ENCODE measurements at places on chromosomes 3 and 15. TPM values are rescaled to one million over a fixed set of nuclear protein-coding genes. Genes with fewer than 3 reads are reported as not detected.

Gene GNB4
- total RNA-seq, result 7.1 TPM

Gene MRAS
- 1.0 TPM for total RNA-seq

Gene STRIT1
- total RNA-seq, result not detected

Gene SAXO2
- total RNA-seq, result 1.3 TPM

Gene ZKSCAN7
- total RNA-seq, result 4.9 TPM

DNA sequence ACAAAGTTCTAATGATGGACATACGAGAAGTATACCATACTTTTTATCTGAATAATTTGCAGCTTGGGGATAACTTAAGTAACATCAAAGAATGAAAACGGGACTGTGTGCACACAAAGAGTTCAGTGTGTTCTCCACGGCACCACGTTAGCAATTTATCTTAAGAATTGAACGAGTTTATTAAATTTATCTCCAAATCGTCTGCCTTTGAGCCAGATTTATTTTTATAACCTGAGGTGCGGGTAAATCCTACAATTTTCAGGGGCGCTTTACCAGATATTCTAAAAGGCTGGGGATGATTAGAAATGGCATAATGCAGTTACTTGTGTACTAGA lies 3.5 kb downstream of the CHD2 start:
- peak overlapping the region; percentile 99 for H3K4me3 ChIP-seq
- no peaks in the 10 kb centered on the region for H3K27me3 ChIP-seq
- H3K27ac ChIP-seq, result peak overlapping the region; percentile 100
- DNase-seq, result no peak
- H3K36me3 ChIP-seq, result peaks cover 48% of the 10 kb centered on the region
- H3K4me1 ChIP-seq, result peaks cover 52% of the 10 kb centered on the region

DNA sequence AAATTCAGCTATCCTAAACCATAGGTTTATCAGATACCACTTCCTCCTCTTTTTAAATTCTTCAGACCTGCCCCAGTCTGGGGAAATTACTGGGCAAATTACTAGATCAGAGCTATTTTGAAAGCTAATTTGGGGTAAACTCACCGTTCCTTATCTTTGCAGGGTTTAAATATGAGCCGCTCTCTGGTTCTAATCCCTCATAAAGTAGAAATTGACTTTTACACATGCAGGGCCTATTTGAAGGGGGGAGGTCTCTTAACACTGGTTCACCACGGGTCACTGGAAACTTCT lies 11.0 kb upstream of the MEIS2 start:
- peaks cover 7% of the 10 kb centered on the region for H3K4me1 ChIP-seq
- H3K27me3 ChIP-seq, result peaks cover 72% of the 10 kb centered on the region
- DNase-seq, result no peak
- no peaks in the 10 kb centered on the region for H3K36me3 ChIP-seq

GRCh38 chr3:58023531-58023930 lies 15.3 kb downstream of the FLNB start:
- no peaks in the 10 kb centered on the region for H3K27me3 ChIP-seq
- H3K4me1 ChIP-seq, result peaks cover 9% of the 10 kb centered on the region
- no peak for DNase-seq
- no peaks in the 10 kb centered on the region for H3K36me3 ChIP-seq
- no peak overlapping the region for H3K4me3 ChIP-seq

DNA sequence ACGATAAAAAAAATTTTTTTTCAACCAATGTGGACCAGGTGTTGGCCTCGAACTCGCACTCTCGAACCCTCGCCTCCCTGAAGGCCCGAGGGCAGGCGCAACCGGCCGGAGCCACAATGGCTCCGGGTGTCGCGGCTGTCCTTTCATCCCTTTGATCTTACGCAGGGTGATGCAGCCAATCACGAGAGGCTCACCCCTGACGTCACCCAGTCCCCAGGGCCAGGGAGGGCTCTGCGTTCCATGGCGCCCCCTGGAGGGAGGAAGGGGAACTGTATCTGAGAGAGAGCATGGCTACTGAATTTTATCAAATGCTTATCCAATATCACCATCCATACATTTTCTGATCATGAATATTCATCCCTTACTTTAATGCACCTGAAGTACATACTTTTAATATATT lies 15.4 kb upstream of the GMNC start:
- no peaks in the 10 kb centered on the region for H3K27me3 ChIP-seq
- no peak for DNase-seq
- no peak overlapping the region for H3K27ac ChIP-seq
- no peak overlapping the region for H3K4me3 ChIP-seq
- no peaks in the 10 kb centered on the region for H3K36me3 ChIP-seq

DNA sequence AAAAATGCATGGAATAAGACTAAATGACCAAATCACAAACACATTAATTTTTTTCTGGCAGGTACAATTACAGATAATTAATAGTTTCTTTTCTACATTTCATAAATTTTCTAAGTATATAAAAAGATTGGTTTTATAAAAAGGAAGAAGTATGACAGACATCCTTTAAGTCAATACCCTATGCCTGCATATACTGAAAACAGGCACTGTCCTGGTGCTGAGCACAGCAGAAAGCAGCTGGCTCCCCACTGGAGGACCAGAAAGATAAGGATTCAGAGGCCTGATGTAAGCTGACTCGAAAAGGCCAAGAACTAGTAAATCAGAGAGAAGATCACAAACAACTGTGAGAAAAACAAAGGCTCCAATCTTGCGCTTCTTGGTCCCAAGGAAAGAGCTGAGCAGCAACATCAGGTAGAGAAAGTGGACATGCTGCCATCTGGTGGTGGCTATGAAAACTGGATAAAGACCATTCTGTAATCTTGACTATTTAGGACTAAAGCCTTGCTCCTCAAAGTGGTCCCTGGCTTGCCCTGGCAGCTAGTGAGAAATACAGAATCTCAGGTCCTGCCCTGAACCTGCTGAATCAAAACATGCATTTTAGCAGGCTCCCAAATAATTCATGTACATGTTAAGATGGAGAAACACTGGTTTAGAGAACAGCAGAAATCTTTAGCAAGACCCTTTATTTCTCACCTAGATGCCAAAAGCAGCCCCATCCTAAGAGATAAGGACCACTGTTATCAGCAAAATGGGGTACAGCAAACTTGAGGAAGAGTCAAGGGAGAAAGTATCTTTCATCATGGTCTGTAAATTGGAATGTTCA lies 76.0 kb downstream of the TRANK1 start:
- DNase-seq, result no peak
- H3K27ac ChIP-seq, result no peak overlapping the region
- H3K4me1 ChIP-seq, result peaks cover 15% of the 10 kb centered on the region
- no peaks in the 10 kb centered on the region for H3K27me3 ChIP-seq
- peaks cover 20% of the 10 kb centered on the region for H3K36me3 ChIP-seq

DNA sequence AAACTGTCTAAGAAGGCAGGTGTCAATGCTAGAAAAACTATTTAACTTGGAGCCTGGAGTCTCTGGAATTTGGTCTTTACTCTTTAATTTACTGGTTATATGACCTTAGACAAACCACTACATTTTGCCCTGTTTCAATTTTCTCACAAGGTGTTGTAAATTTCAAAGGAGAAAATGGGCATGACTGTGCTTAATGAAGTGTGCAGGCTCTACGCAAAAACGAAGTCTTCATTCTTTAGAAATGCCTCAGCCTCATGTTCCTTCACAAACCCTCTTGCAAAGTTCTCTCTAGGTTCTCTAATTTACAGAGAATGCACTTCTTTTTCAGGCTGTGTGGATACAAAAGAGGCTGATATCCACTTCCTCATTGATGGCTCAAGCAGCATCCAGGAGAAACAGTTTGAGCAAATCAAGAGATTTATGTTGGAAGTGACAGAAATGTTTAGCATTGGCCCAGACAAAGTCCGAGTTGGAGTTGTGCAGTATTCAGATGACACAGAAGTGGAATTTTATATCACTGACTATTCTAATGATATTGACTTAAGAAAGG lies 39.1 kb downstream of the COL6A5 start:
- DNase-seq, result no peak
- H3K27ac ChIP-seq, result no peak overlapping the region
- no peak overlapping the region for H3K4me3 ChIP-seq
- no peaks in the 10 kb centered on the region for H3K4me1 ChIP-seq
- H3K27me3 ChIP-seq, result peaks cover 5% of the 10 kb centered on the region
- H3K36me3 ChIP-seq, result no peaks in the 10 kb centered on the region

- H3K36me3 ChIP-seq, result no peaks in the 10 kb centered on the region
- no peak overlapping the region for H3K4me3 ChIP-seq
- no peak for DNase-seq
- peaks cover 15% of the 10 kb centered on the region for H3K4me1 ChIP-seq
- no peak overlapping the region for H3K27ac ChIP-seq
- no peaks in the 10 kb centered on the region for H3K27me3 ChIP-seq
Observed at GRCh38 chr3:157097198-157097597, 62.7 kb downstream of the CCNL1 start.

DNA sequence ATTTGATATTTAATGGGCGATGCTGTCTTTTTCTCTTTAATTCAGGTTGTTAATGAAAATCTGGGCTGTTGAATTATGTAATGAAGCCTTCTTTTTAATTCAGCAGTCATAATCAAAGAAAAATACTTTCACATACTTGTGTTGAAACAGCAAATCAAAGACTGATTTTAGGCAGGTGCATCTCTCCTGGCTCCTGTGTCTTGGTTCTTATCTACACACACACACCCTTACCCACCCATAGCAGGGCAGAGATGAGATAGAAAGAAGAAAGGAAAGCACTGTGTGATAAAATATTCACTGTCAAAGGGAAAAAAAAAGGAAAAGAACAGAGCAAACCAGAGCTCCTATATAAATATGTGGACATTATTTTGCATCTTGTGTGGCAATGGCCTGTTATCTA lies 130.6 kb upstream of the CGNL1 start:
- peaks cover 4% of the 10 kb centered on the region for H3K4me1 ChIP-seq
- H3K27me3 ChIP-seq, result no peaks in the 10 kb centered on the region
- no peak overlapping the region for H3K27ac ChIP-seq
- DNase-seq, result no peak

GRCh38 chr3:68997887-68998286 lies 15.6 kb downstream of the EOGT start:
- no peak overlapping the region for H3K27ac ChIP-seq
- no peaks in the 10 kb centered on the region for H3K4me1 ChIP-seq
- no peaks in the 10 kb centered on the region for H3K27me3 ChIP-seq
- DNase-seq, result no peak
- H3K4me3 ChIP-seq, result no peak overlapping the region

DNA sequence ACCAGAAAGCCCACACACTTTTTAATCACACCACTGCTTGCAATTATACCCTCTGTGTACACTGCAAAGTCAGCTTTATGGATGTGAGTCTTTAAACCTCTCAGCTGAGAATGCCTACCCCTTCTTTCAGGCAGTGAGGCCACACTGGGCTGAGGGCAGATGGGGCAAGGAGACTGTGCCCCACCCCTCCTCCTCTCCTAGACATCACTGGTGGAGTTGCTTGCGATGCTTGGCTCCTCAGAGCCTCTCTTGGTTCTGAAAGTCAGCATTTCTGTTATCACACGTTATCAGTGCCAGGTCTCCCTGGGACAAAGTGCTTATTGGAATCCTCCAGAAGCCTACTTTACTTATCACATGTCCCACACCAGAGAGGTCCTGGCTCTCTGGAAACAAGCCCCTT lies 128.2 kb downstream of the ZNF621 start:
- H3K4me1 ChIP-seq, result no peaks in the 10 kb centered on the region
- H3K27ac ChIP-seq, result no peak overlapping the region
- H3K27me3 ChIP-seq, result peaks cover 2% of the 10 kb centered on the region

GRCh38 chr15:75661100-75661755 lies 13.5 kb downstream of the SNX33 start:
- H3K27me3 ChIP-seq, result no peaks in the 10 kb centered on the region
- H3K36me3 ChIP-seq, result no peaks in the 10 kb centered on the region
- no peak overlapping the region for H3K4me3 ChIP-seq
- DNase-seq, result no peak
- peaks cover 4% of the 10 kb centered on the region for H3K4me1 ChIP-seq

- H3K4me1 ChIP-seq, result no peaks in the 10 kb centered on the region
- DNase-seq, result no peak
- H3K4me3 ChIP-seq, result no peak overlapping the region
Observed at GRCh38 chr3:83625261-83625660, 1333.5 kb upstream of the CADM2 start.

- H3K27me3 ChIP-seq, result no peaks in the 10 kb centered on the region
- H3K4me1 ChIP-seq, result peaks cover 20% of the 10 kb centered on the region
- peak overlapping the region; percentile 6 for H3K27ac ChIP-seq
- no peak for DNase-seq
- peaks cover 6% of the 10 kb centered on the region for H3K36me3 ChIP-seq
- H3K4me3 ChIP-seq, result peak overlapping the region; percentile 95
Observed at GRCh38 chr3:125594125-125594524, 1.2 kb downstream of the OSBPL11 start.

- no peaks in the 10 kb centered on the region for H3K27me3 ChIP-seq
- peak overlapping the region; percentile 93 for H3K27ac ChIP-seq
- peaks cover 79% of the 10 kb centered on the region for H3K36me3 ChIP-seq
Observed at GRCh38 chr3:111610612-111611054, 15.5 kb upstream of the ZBED2 start.

DNA sequence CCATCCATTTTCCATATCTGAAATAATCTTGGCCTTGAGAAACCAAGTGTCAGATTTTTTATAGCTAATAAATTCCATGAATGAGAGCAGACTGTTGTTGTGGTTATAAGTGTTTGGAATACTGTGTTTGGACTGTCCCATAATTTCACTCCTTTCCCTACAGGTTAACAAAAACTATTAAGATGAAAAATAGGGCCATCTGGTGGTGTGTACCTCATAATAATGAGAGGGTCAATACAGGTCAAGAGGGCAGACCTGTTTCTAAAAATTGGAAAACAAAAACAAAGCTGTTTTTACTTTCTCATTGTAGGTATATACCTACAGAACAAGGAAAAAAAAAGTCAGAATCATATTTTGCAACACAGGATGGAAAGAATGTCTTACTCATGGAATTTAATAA lies 553.8 kb upstream of the SGO1 start:
- H3K36me3 ChIP-seq, result no peaks in the 10 kb centered on the region
- no peak overlapping the region for H3K4me3 ChIP-seq
- H3K27me3 ChIP-seq, result no peaks in the 10 kb centered on the region
- DNase-seq, result no peak
- H3K4me1 ChIP-seq, result no peaks in the 10 kb centered on the region

DNA sequence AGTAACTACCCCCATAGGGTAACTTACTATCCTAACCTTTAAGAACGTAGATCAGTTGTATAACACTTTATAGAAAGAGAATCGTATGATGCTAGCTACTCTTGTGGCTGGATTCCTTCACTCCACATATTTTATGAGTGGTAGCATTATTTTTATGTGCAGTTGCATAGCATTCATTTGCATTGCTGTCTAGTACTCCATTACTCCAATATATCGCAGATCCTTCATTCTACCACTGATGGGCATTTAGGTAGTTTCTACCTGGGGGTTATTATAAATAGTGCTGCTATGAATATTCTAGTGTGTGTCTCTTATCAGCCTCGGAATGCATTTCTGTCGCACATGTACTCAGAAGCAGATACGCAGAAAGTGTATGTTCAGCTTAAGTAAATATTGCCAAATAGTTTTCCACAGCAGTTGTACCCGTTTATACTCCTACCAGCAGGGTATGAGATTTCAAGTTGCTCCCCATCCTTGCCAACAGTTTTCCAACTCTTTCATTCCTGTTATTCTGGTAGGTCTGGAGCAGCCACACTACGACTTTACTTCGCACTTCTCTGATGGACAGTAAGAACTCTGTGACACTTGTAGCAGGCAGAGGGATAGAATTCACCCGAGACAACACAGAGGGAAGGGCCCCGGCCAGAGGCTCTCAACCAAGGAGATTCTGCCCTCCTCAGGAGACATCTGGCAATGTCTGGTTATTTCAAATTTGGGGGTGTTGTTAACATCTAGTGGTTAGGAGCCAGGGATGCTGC lies 9.8 kb upstream of the VGLL4 start:
- H3K27ac ChIP-seq, result no peak overlapping the region
- no peak overlapping the region for H3K4me3 ChIP-seq
- peaks cover 4% of the 10 kb centered on the region for H3K27me3 ChIP-seq
- H3K36me3 ChIP-seq, result no peaks in the 10 kb centered on the region
- DNase-seq, result no peak

GRCh38 chr15:68239025-68239424 lies 9.5 kb upstream of the CLN6 start:
- H3K4me1 ChIP-seq, result peaks cover 2% of the 10 kb centered on the region
- H3K36me3 ChIP-seq, result peaks cover 5% of the 10 kb centered on the region
- no peak for DNase-seq
- H3K27ac ChIP-seq, result no peak overlapping the region
- no peak overlapping the region for H3K4me3 ChIP-seq

Measured in activated naive CD8-positive, alpha-beta T cell treated with anti-CD3 and anti-CD28 coated beads, Interleukin-2, amount 10 ng/mL, durations not matched to agents 7 days and 5 days (primary cell).